ENCODE measurements at places on chromosomes 2 and 18.

DNA sequence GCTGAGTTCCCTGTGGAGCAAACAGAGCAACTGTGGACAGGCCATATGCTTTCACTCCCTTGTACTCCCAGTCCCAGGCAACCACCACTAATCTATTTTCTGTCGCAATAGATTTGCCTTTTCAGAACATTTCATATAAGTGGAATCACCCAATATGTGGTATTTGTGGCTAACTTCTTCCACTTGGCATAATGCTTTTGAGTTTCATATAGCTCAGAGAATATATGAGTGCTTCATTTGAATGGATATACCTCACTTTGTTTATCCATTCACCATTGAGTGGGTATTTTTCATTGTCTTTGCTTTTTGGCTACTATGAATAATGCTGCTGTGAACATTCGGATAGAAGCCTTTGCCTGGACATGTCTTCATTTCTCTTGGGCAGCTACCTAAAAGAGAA, 151.9 kb downstream of the CERS6 start:
- no peak for DNase-seq

- no peak for DNase-seq
Measured at GRCh38 chr2:30164131-30164925, 17.5 kb downstream of the YPEL5 start.

- DNase-seq, result no peak
Measured at GRCh38 chr2:28608500-28609424, 112.9 kb downstream of the PLB1 start.

- no peak for DNase-seq
Measured at GRCh38 chr2:137249463-137250130, 484.3 kb downstream of the THSD7B start.

- DNase-seq, result no peak
Measured at GRCh38 chr2:144484201-144484948, 35.5 kb downstream of the ZEB2 start.

GRCh38 chr18:48913201-48913600, 37.6 kb downstream of the SMAD7 start:
- DNase-seq, result peak; percentile 74

DNA sequence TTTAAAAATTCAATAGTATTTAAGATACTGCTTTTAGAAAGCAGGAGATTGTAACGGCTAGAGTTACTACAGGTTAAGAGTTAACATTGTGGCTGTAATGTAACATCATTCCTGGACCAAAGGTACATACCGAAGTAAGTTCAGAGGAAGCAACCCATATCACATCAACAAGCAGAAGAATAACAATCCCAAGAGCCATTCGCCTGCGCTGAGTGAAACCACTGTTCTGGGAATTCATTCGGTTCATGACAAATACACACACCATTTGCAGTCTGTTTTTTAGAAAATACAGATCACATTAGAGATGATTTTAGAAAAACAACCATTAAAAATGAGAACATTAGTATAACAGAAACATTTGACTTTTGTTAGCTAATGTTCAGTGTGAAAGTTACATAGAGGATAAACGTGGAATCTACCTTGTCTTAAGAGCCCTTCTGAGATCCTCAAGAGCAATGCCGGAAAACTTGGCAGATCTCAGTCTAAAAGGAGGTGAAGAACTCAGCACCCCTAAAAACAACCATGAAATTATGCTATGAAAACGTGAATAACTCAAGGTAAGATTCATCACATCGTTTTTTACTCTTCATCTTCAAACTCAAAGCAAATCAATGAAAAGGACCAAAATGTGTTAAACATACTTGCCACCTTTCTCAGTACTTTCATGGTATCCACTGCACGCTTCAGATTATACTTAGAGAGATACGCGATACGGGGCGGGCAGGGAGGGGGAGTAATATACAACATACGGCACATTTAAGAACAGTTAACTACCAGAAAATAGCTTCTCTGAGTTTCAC, 1.2 kb downstream of the SLC35F5 start:
- DNase-seq, result no peak

DNA sequence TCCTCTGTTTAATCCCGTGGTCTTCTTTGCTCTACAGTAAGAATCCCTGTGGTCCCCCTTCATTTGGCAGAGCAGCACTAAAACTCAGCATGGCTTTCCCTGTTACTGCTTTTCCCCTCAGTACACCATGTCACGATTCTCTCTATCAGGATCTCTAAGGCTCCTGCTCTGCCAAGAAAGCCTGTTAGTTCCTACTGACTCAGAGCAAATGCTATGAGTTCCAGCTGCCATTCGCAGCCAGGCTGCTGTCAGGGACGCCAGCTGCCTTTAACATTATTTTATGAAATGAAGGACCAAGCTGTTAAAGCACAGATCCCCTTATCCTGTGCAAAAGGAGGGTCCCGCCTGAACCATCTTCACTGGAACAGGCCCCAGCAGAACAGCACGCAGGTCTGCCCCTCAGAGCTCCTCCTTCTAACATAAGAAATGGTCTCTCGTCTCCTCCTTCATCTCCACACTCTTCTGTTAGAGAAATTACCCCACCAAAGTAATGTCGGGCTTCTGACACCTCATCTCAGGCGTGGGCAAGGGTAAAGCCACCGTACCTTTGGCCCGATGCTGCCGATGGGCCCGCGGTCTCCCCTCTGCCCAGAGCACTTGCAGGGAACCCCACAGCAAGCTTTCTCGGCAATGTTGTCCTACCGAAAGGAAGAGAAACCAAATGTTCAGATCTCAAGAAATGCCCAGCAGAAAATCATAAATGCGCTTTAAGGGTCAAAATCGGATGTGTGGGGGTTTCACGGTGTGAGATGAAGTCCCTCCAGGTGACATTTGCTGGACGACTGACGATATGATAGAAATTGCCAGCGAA, 52.6 kb downstream of the COL6A3 start:
- no peak for DNase-seq

DNA sequence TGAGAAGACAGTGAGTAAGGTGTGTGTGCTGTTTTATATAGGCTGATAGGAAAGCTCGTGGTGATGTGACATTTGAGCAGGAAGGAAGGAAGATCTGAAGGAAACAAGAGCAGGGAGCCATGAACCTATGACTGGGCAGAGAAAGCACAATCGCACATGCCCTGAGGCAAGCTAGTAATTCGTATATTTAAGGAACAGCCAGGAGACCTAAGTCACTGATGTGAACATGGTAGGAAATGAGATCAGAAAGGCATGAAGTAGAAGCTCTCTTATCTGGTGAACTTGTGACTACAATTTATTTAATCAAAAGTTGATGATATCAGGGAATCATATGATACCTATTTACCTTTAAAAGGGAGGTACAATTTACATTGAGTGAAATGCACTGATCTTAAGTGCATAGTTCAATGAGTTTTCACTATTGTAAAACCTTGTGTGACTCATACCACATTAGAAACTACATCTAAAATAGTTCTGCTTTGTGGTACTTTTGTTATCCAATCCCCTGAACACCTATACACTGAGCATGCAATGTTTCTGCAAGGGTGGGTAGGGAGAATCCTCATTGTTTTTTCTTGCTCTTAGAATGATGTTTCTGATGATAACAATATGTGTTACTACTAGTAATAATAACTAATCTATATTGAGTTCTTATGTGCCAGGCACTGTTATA, 67.5 kb downstream of the GALNT13 start:
- DNase-seq, result no peak

- DNase-seq, result no peak
Measured at GRCh38 chr2:39429746-39430145, 7.3 kb downstream of the MAP4K3 start.

- DNase-seq, result no peak
Measured at GRCh38 chr2:172297531-172297930, 129.9 kb upstream of the ITGA6 start.

DNA sequence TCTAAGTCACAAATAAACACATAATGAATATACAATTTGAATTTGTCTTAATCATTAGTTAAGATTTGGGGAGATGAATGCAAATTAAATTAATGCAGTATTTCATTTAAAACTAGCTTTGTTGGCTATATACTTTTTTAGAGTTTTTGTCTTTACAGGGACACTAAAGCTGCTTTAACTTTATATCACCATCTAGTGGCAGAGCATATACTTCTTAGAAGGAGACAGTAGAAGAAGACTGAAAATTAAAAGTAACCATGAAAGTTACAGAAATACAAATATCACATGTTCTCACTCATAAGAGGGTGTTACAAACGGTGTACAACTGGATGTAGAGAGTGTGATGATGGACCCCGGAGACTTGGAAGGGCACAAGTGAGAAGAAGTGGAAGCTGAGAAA, 268.3 kb upstream of the NETO1 start:
- no peak for DNase-seq

- peak; percentile 86 for DNase-seq
Measured at GRCh38 chr2:241844066-241844728, 14.5 kb downstream of the PDCD1 start.

- DNase-seq, result no peak
Measured at GRCh38 chr18:12747530-12748315, 44.9 kb downstream of the PSMG2 start.

DNA sequence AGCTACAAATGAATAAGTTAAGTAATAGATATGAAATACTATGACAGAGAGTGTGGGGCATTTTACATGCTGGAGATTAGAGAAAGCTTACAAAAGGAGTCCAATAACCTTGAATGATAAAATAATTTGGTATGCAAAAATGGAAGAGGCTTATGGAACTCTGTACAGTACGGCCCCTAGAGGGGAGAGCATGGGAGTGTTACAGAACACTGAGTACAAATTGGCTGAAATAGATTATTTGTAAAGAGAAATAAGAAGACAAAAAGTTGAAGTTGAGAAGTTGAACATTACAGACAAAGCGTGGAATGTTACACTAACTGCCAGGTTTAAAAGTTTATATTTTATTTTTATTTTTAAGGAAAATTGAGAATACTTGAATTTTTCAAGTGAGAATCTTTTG, 192.1 kb upstream of the DOK6 start:
- no peak for DNase-seq

GRCh38 chr2:188978291-188979081, 4.3 kb downstream of the COL3A1 start:
- DNase-seq, result no peak

- no peak for DNase-seq
Measured at GRCh38 chr2:146992057-146992456, 852.8 kb upstream of the ACVR2A start.

- DNase-seq, result no peak
Measured at GRCh38 chr2:62292190-62292589, 96.3 kb downstream of the B3GNT2 start.

GRCh38 chr18:21725201-21725600, 15.4 kb upstream of the MIB1 start:
- DNase-seq, result no peak

GRCh38 chr18:79954791-79955190, 3.3 kb upstream of the SLC66A2 start:
- DNase-seq, result no peak

GRCh38 chr18:2083691-2084090, 487.6 kb downstream of the METTL4 start:
- no peak for DNase-seq

DNA sequence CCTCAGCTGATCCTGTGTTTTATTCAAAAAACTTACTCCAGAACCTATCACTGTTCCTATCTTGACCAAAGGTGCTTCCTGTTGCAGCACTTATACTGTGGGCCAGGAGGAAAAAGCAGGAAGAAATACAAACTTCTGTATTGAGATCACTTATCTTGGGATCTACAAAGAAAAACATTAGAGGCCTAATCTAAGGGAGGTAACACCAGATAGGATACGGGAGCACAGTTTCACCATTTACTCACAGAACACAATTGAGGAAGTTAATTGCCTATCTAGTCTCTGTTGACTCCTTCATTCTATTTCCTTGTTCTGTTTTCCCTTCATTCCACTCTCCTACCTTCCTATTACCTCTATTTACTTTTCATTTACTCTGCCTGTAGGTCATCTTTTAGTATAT, 287.2 kb upstream of the LINC00305 start:
- no peak for DNase-seq

DNA sequence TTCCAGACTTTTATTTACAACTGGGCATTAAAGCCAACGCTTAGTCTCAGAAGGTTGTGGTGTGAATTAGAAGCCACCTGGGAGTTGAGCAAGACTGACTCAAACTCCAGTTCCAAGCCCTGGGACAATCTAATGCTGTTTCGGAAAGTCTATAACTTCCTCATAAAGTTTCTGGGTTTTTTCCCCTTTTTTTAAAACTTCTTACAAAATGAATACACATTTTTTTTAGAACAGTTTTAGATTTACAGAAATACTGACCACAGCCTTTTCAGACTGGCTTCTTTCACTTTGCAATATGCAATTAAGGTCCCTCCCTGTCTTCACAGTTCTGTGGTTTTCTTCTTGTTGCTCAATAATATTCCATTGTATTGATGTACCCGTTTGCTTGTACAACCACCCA, 115.9 kb upstream of the TWIST2 start:
- DNase-seq, result no peak

GRCh38 chr2:54738281-54738680, 14.8 kb downstream of the EML6 start:
- no peak for DNase-seq

DNA sequence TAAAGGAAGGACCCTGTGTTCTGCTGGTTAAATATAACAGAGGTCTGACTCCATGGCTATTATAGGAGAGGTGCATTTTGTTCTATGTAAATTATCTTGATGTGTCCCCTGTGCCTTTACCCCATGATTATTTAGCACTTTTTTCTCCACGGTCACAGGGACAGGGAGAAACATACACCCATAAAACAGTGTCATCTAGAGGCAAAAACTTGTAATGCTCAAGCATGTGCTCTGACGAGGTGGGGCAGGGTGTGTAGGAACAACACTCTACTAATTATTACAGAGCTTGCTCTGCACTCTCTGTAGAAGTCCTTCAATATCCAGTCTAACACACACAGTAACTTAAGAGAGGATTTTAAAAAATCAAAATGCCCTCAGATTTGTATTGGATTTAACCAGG, 187.9 kb downstream of the NEDD4L start:
- DNase-seq, result no peak

DNA sequence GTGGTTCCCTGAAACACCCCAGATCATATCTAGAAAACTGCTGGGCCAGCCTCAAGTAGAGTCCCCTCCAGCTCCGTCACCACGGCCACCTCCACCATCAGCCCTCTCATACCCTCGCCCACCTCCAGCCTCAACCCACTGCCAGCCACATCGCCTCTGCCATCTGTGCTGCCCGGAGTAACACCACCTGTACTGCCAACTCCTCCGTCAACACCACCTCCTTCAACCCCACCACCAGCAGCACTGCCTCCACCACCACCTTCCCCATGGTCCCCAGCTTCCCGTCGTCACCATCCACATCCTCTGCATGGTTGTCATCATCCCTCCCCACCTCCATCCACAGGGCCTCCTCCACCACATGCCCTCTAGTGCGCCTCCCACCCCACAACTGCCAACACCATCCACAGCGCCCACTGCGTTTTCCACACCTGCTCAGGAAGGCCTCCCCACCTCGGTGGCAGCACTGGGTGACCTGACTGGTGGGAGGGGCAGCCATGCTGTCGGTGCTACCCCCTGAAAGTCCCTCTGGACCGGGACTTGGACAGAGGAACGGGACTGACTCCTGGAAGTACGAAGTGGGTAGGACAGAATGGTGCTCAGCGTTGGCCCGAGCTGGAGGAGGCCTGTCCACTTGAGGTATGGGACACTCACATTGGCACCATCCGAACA, 1.6 kb downstream of the SNED1 start:
- DNase-seq, result no peak

- no peak for DNase-seq
Measured at GRCh38 chr2:128799730-128800129, 481.1 kb upstream of the HS6ST1 start.

Data from CD8-positive, alpha-beta T cell (primary cell).